Kidney (tissue), 22 donors: ENCODE measurements at places on chromosomes 6 and 20. TPM values are rescaled to one million over a fixed set of nuclear protein-coding genes. Genes with fewer than 3 reads are reported as not detected.
A peak's percentile ranks its signal among the peaks of the same experiment; 100 is the strongest.

WFDC12 gene
- total RNA-seq, result 1.4 TPM

CST8 gene
- total RNA-seq, result not detected

- H3K27me3 ChIP-seq, result no peaks in the 10 kb centered on the region
- H3K36me3 ChIP-seq, result no peaks in the 10 kb centered on the region
- no peak overlapping the region for H3K27ac ChIP-seq
- H3K4me3 ChIP-seq, result no peak overlapping the region
- DNase-seq, result no peak
Measured at GRCh38 chr6:15352220-15352619, 106.4 kb downstream of the JARID2 start.

DNA sequence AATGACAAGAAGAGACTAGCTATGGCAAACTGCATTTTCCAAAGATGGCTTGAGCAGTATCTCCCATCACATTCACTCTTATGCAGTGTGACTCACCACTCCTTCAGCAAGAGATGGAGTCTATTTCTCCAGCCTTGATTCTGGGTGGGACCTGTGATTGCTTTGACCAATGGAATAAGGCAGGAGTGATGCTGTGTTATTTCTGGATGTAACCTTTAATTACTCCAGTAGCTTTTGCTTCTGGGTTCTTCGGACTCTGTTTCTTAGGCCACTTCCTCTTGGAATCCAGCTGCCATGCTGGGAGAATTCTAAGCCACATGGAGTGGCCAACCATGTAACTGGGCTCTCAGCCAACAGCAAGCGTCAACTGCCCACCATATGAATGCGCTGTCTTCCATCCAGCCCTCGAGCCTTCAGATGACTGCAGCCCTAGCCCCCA lies 50.7 kb downstream of the TGM2 start:
- no peak overlapping the region for H3K27ac ChIP-seq
- H3K27me3 ChIP-seq, result no peaks in the 10 kb centered on the region
- no peak overlapping the region for H3K4me3 ChIP-seq
- H3K4me1 ChIP-seq, result peaks cover 15% of the 10 kb centered on the region

DNA sequence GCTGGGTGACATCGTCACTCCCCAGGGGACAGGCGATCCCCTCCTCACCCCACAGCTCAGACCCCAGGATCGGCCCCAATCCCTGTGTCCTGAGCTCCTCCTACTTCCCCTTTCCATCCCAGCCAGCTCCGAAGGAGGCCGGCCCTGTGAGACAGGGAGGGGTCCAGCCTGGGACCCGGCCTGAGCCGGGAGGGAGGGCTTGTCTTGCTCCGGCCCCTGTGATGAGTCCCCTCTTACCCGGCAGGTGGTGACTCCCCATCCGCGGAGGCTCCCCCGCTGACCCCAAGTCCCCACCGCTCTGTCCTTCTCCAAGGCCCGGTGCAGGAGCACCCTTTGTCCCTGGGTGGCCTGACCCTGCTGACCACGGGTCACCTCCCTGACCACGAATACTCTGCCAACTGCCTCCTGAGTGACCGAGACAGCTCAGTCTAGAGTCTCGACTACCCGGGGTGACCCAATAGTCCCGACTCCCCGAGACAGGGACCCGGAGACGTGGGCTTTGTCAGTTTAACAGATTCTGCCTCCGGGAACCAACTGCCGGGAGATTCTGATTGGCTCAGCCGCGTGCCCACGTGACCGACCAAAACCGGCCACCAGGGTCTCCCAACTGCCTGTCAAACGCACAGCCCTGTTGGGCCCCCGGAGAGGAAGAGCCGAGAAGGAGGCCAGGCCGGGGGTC lies 187.4 kb upstream of the PROKR2 start:
- H3K4me1 ChIP-seq, result no peaks in the 10 kb centered on the region
- H3K27ac ChIP-seq, result no peak overlapping the region
- DNase-seq, result peak; percentile 56
- H3K27me3 ChIP-seq, result no peaks in the 10 kb centered on the region

- no peak overlapping the region for H3K4me3 ChIP-seq
- no peak overlapping the region for H3K27ac ChIP-seq
- no peaks in the 10 kb centered on the region for H3K27me3 ChIP-seq
- H3K36me3 ChIP-seq, result no peaks in the 10 kb centered on the region
- H3K4me1 ChIP-seq, result no peaks in the 10 kb centered on the region
Measured at GRCh38 chr20:60669211-60669610, 582.9 kb upstream of the CDH4 start.

BPIFB1 gene
- not detected for total RNA-seq

DNA sequence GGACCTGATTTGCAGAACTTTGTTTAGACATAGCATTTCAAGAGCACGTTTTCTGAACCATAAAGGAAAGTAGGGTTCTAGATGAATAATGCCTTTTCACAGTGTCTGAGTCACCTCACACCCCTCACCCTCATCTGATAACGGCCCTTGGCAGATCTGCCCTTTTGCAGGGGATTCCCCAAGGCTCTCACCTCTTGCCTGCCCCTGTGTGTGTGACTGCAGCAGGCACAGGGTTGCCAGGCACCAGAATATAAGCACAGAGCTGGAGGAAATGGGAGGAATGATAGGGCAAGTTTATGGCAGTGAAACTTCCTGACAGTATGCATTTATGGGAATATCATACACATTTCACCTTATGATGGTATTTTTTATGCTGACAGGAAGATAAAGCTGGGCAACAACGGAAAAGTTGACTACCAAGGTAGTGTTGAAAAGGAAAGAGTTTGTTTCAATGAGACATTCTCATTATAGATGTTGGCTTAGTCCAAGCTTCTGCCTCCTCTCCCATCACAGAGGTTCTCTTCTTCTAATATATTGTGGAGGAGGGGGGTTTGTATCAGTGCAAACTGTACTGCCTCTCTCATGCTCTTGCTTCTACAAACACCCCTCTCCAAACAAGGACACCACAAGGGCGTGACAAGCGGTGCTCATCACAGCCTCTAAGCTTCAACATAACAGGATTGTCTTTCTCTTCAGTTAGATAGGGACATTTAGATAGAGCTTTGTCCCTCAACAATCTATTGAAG lies 101.5 kb upstream of the BACH2 start:
- no peaks in the 10 kb centered on the region for H3K27me3 ChIP-seq
- no peak for DNase-seq
- no peaks in the 10 kb centered on the region for H3K36me3 ChIP-seq
- H3K4me1 ChIP-seq, result no peaks in the 10 kb centered on the region
- H3K4me3 ChIP-seq, result no peak overlapping the region
- H3K27ac ChIP-seq, result no peak overlapping the region

DNA sequence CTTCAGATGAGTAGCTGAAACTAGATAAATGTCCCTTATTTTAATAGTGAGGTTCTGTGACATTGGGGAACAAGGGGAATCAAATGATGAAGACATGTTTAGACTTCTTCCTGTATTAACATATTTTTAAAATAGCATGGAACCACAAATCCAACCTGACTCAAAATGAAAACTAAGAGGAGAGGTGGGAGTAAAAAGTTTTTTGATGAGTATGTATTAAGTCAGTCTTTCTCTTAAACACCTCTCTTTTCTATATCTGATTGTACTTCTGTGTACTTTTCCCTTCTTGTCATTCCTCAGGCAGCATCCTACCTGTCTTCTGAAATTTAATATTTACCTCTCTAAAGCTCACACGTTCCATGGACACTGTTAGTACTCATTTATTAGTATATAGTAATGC lies 8.7 kb upstream of the SDHAF4 start:
- no peak for DNase-seq
- no peak overlapping the region for H3K27ac ChIP-seq
- no peaks in the 10 kb centered on the region for H3K4me1 ChIP-seq
- no peak overlapping the region for H3K4me3 ChIP-seq
- H3K36me3 ChIP-seq, result no peaks in the 10 kb centered on the region

GRCh38 chr6:93580446-93580845 lies 161.1 kb upstream of the EPHA7 start:
- no peaks in the 10 kb centered on the region for H3K36me3 ChIP-seq
- H3K27ac ChIP-seq, result no peak overlapping the region
- H3K27me3 ChIP-seq, result no peaks in the 10 kb centered on the region
- no peak overlapping the region for H3K4me3 ChIP-seq
- H3K4me1 ChIP-seq, result no peaks in the 10 kb centered on the region

NTSR1 gene
- total RNA-seq, result 0.09 TPM

DNA sequence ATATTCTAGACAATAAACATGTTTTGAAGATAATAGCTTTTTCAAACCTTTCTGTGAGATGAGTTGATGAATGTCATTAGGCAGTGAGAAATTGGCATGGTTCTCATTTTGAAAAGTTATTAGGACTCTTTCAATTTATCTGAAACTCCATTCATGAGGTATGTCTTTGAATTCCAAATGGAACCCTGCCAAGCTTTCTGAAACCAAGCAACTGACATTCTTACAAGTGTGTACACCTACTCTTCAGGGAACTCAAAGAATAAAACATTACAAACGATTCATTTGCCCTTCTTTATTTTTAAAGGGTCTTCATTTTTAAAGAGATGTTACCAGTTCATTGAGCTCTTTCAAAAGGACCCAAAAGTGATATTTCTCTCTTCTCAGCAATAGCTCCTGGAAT lies 2.1 kb upstream of the TRDN start:
- H3K4me1 ChIP-seq, result no peaks in the 10 kb centered on the region
- H3K36me3 ChIP-seq, result no peaks in the 10 kb centered on the region
- H3K27me3 ChIP-seq, result no peaks in the 10 kb centered on the region
- no peak overlapping the region for H3K4me3 ChIP-seq
- no peak overlapping the region for H3K27ac ChIP-seq
- no peak for DNase-seq

COL9A1 gene
- 0.22 TPM for total RNA-seq

GRCh38 chr6:151167034-151167433 lies 72.7 kb upstream of the AKAP12 start:
- H3K27me3 ChIP-seq, result no peaks in the 10 kb centered on the region
- H3K27ac ChIP-seq, result no peak overlapping the region

GRCh38 chr20:7712661-7713060 lies 227.6 kb downstream of the HAO1 start:
- no peaks in the 10 kb centered on the region for H3K36me3 ChIP-seq
- no peak for DNase-seq
- no peaks in the 10 kb centered on the region for H3K4me1 ChIP-seq
- no peaks in the 10 kb centered on the region for H3K27me3 ChIP-seq
- H3K27ac ChIP-seq, result no peak overlapping the region
- H3K4me3 ChIP-seq, result no peak overlapping the region
